Stimulated activated CD4-positive, alpha-beta T cell treated with anti-CD3 and anti-CD28 coated beads, Interleukin-15, amount 100 ng/mL, for 1 hour (primary cell): ENCODE measurements at places on chromosomes 16 and 17.

DNA sequence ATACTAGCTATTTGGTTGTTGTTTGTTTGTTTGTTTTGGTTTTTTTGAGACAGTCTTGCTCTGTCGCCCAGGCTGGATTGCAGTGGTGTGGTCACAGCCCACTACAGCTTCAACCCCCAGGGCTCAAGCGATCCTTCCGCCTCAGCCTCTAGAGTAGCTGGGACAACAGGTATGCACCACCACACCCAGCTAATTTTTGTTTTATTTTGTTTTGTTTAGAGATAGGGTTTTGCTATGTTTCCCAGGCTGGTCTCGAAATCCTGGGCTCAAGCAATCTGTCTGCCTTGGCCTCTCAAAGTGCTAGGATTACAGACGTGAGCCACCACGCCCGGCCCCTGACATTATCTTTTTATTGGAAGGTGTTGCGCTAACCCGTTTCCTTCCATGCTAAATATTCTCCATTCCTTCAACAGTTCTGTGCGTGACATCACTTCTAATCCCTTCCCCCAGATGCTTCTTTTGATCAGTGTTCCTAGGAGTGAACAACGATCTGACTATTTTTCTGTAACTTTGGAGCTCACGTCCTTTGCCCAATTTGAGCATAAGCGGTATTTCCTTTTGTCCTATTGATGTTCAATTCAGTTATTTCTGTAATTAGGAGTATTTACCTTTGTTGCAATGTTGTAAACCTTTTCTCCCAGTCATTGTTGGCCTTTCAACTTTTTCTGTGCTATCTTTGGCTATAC is 30.2 kb upstream of the EMP2 start:
- DNase-seq = no peak

- no peak for DNase-seq
Measured at GRCh38 chr17:81207610-81208581, 14.9 kb downstream of the CEP131 start.

DNA sequence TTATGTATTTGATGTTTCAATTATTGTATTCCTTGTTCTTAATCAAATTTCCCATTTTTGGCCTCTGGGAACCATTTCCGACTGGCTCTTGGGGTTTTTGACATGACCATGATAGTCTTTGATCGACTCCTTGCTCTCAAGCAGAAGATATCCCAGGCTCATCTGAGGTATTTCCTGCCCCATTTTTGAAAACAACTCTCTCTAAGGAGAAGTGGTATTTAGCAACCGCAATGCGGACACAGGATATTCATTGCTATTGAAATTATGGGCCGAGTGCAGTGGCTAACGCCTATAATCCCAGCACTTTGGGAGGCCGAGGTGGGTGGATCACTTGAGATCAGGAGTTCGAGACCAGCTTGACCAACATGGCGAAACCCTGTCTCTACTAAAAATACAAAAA is 5.5 kb downstream of the TANGO6 start:
- no peak for DNase-seq

- no peak for DNase-seq
Measured at GRCh38 chr17:75906143-75906884, 1.6 kb upstream of the MRPL38 start.

DNA sequence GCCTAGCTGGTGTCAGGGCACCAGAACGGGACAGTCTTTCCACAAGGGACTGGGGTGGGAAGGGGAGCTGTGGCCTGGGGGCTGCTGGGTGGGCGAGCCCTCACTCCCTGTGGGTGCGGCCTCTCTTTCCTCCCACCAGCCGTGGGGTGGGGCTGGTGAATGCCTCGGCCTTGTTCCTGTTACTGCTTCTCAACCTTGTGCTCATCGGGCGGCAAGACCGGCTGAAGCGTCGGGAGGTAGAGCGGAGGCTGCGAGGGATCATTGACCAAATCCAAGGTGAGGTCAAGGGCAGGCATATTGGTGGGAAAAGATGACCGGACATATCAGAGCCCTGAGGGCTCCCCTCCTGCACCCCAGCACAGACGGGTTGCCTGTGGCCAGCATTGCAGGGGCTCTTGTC is 29.2 kb downstream of the CASKIN2 start:
- no peak for DNase-seq

DNA sequence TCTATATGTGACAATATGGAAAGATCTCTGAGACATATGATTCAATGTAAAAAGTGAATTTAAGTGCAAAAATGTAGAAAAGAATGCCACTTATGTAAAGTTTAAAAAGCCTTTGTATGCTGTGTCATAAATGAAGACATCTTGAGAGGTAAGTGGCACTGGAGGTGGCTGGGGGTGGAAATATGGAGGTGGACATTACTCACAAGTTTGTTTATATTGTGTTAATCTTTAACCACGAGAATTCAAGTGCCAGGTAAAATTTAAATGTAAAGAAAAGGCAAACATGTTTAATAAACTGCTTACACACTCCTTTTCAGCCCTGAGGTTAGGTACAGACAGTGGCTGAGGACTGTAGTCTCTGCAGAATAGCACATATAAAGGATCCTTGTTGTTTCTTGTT is 235.1 kb downstream of the ABCC12 start:
- no peak for DNase-seq

DNA sequence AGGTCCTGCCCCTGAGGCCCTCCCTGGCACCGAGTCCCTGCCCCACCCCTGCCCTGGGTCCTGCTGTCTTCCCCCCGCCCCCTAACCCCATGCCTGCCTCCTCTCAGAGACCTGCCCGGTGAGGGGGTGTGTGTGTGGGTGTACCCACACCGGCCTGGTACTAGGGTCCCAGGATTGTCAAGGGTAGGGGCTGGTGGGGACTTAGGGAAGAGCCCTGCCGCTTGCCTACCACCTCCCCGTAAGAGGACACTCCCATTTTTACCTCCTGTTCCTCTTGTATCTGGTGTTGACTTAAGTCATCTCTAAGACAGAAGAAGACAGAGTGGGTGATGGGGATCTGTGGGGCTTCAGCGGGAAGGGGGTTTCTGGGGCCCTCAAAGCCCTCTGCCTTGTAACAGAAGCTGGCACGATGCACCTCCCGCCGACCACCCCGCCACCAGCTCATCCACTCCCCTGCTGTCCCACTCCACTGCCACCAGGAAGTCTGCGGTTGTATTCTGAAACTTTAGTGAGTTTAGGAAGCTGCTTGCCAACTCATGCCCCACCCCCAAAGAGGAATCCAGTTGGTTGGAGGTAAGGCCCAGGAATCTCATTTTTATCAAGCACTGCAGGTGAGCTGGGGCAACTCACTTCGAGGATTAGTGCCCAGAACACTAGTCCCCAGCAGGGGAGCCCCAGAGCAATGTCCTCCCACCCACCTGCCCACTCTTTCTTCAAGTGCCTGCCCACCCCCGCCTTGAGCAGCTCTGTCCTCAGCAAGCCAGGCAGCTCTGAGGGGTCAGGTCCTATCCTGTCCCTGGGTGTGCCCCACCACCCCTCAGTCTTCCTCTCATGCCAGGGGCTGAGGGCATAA is 5.6 kb downstream of the SPATA32 start:
- DNase-seq = no peak

DNA sequence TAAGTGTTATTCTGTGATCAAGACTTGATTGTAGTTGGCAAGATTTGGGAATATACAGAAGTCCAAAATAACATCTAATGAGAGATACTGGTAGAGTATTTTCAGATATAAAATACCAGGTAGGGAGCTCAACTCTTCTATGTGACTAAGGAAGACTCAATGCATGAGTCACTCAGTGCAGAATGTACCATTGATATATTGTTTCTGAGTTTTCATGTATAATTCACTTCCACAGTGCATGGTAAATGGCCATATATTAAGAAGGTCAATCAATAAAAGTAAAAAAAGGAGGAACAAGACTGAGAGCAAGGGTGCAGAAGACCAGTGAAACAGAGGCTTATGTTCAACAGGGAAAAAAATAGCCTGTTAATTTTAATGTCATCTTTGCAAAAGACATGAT is 1387.9 kb downstream of the CDH8 start:
- DNase-seq = no peak

GRCh38 chr16:67436640-67437193 is 5.8 kb downstream of the HSD11B2 start:
- no peak for DNase-seq

DNA sequence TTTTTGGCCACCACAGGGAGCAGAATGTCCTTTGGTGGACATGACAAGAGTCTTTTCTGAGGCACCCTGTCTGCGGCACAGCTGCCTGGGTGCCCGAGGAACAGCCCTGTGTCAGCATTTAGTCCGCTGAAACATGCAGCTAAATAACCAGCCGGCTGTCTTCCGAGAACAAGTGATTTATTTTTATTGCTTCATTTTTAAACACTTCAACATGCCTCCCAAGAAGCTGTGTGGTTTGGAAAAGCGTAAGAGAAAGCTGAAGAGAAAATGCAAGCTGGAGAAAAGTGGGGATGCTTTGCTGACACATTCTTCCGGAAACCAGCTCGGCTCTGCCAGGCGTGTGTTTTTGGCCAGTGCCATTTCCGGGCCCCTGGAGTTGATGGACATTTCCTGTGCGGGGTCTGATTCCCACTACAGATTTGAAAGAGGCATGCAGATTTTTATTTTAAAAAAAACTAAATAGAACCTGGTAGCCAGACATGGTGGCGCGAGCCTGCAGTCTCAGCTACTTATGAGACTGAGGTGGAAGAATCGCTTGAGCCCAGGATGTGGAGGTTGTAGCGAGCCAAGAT is 94.7 kb downstream of the SEC14L1 start:
- no peak for DNase-seq

DNA sequence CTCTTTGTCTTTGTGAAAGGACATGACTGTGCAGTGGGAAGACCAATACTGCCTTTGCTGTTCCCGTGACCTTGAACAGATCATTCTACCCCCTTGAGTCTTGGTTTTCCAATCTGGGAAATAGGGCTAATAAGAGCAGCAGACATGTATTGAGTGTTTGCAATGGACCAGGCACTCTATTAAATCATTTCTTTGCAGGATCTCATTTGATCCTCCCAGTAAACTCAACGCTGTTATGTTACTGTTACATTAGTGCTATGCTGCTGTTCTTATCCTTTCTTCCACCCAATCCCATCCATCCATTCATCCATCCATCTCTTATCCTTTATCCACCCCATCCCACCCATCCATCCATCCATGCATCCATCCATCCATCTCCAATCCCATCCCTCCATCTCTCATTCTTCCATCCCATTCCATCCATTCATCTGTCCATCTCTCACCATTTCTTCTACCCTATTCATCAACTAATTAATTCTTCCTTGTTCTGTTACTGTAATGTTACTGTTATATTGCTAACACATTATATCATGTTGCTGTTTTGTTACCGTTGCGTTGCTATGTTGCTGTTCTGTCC is 65.1 kb downstream of the ABCC6 start:
- no peak for DNase-seq
